ENCODE measurements at places on chromosomes 3 and 15. TPM values are rescaled to one million over a fixed set of nuclear protein-coding genes. Genes with fewer than 3 reads are reported as not detected.

Gene EPB42
- total RNA-seq, result not detected

Gene ISG20
- 155 TPM for total RNA-seq

Gene CYP1A2
- not detected for total RNA-seq

Gene CPLX3
- total RNA-seq, result not detected

Gene C15orf62
- total RNA-seq, result 0.45 TPM

Gene SAMD7
- total RNA-seq, result not detected

Gene PYDC2
- total RNA-seq, result not detected

Gene KPNA1
- 45.2 TPM for total RNA-seq

Gene SHC4
- total RNA-seq, result 3.0 TPM

Gene MASP1
- not detected for total RNA-seq

Gene AAGAB
- 46.8 TPM for total RNA-seq

Gene SAMMSON
- total RNA-seq, result not detected

Gene KLHL18
- 33.5 TPM for total RNA-seq

All from activated CD8-positive, alpha-beta memory T cell treated with anti-CD3 and anti-CD28 coated beads, Interleukin-2, amount 10 ng/mL, durations not matched to agents 7 days and 5 days (primary cell).